NCI-H345 (cell line): ENCODE measurements at places on chromosomes 7 and 10.

DNA sequence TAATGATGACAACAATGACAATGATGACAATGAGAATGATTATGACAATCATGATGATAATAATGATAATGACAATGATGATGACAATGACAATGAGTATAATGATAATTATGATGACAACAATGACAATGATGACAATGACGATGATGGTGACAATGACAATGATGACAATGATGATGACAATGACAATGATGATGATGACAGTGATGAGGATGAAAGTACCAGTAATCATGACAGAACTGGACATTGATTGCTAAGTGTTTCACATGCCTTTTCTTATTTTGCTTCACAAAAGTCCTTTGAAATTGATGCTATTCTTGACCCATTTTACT is 1106.0 kb upstream of the AUTS2 start:
- DNase-seq, result no peak

DNA sequence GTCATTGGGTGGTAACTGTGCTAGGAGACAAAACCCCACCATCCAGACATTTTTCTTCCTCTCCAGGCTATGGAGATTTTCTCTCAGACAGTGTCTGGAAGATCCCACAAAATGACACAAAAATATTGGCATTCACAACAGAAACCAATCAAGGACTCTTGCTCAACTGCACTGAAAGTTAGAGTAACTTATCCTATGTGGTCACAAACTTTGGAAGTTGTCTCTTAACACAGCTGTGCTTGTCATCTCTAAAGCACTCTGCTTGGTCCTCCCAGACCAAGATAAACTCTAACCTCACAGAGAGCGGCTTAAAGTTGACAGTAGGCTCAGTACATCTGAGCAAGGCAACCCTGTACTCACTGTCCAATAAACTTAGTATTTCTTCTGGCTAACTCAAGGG is 74.9 kb downstream of the AKR1C4 start:
- DNase-seq, result no peak

DNA sequence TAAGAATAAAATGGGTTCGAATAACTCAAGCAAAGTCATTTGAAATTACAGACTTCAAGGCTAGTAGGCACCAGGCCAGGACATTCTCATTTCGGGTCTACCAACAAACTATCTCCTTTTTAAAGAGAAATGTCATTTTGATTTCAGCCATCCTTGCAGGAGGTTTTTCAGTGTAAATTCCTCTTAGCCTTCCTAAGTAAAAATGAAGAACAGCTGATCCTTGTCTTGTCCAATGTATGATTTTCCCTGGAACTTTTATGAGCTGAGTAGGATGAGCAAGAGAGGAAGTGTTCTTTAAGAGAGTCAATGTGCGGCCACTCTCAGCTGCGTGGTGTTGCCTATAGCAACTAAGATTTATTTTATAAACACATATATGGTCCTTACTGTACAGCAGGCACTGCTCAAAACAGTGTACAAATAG is 110.1 kb downstream of the PLCE1 start:
- no peak for DNase-seq

GRCh38 chr10:119762805-119763798 is 37.3 kb downstream of the INPP5F start:
- DNase-seq, result no peak
